ENCODE measurements at places on chromosomes 2 and 18. TPM values are rescaled to one million over a fixed set of nuclear protein-coding genes. Genes with fewer than 3 reads are reported as not detected.

DNA sequence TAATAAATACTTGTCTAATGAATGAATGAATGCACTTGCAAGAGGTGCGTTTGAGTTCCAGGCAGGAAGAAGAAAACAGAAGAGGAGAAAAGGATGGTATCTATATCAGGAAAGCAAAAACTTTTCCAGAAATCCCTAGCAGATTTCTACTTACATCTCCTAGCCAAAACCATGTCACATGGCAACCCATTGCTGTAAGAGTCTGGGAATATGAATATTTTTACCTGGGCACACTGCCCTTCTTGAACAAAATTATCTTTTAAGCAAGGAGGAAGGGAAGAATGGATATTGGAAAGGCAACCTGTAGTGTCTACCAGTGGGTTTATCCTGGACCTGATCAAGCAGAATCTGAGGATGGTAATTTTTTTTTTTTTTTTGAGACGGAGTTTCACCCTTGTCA, 44.2 kb upstream of the ASXL2 start:
- DNase-seq: no peak

DNA sequence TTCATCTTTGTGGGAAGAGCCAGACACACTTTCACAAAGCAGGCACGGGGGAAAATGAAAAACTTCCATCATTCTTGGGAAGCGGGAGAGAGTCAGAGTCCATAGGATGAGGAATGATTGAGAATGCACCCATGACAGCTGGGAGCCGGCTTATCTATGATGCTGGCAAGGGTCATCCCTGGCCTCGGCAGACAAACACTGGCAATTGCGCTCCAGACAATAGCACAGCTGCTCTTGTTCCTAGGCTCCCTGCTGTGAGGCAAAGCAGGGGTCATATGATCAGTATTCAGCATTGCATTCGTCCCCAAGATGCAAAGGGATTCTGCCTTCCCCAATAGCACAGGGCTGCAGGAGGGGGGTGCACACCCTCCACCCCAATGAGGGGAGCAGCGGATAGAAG, 33.0 kb downstream of the CYRIA start:
- no peak for DNase-seq

DNA sequence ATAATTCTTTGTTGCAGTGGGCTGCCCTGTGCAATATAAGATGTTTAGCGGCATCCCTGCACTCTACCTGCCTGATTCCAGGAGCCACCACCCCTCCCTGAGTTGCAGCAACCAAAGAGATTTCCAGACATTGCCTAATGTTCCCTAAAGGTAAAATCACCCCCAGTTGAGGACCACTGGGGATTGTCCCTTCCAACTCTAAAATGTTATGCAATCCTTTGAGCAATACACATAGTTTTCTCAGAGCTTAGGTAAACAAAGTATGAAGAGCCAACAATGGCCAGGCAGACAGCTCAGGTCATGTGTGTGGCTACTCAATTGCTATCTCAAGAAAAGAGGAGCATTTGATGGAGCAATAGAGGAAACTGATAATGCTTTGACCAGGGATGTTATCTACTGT, 87.0 kb downstream of the XDH start:
- DNase-seq: no peak

GRCh38 chr2:96316999-96317398, 8.1 kb upstream of the ITPRIPL1 start:
- no peak for DNase-seq

- DNase-seq: no peak
Observed at GRCh38 chr2:136482006-136482405, 283.3 kb upstream of the THSD7B start.

DNA sequence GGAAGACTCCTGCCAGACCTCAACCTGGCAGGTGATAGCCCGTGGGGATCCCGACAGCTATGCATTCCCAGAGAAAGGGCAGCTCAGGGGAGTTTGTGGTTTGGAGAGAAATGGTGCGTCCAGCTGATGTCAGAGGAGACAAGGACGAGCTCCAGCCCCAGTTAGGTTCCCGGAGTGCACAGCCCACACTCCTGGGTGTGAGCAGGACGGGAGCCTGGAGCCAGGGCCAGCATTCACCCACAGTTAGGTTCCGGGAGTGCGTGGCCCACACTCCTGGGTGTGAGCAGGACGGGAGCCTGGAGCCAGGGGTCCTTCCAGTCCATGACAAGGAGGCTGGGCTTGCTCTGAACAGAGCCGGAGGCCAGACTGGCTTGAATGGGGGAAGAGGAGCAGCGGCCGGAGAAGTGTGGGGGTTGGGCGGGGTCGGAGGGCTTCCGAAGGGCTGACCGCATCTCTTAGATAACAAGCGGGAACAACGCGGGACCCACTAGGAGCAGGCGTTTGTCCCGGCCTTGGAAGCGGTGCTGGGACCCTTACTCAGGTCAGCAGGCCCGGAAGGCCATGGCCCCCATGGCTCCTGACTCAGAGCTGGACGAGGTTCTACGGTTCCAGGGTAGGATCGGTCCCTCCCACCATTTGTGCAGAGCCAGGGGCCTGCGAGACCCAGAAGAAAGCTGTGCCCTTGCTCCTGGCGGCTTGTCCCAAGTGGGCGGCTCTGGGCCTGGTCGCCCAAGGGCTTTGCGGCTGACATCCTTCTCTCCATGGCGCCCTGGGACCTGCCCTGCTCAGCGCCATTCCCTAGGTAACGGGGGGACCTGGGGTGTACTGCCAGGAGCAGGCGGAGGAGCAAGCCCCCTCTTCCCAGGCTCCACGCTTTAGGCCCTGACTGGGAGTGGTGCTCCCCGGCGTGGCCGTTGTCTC, 185.6 kb downstream of the RTP5 start:
- DNase-seq: no peak

GRCh38 chr2:205850611-205851010, 168.3 kb downstream of the NRP2 start:
- DNase-seq: no peak

TMEFF2 gene
- not detected for total RNA-seq

TGIF1 gene
- total RNA-seq: 165 TPM

OSR1 gene
- total RNA-seq: not detected

Measured in epithelial cell of proximal tubule (primary cell).